ENCODE measurements at places on chromosomes 5 and 9.
A peak's percentile ranks its signal among the peaks of the same experiment; 100 is the strongest.

GRCh38 chr5:143373076-143373475, 30.4 kb downstream of the NR3C1 start:
- no peak for DNase-seq

DNA sequence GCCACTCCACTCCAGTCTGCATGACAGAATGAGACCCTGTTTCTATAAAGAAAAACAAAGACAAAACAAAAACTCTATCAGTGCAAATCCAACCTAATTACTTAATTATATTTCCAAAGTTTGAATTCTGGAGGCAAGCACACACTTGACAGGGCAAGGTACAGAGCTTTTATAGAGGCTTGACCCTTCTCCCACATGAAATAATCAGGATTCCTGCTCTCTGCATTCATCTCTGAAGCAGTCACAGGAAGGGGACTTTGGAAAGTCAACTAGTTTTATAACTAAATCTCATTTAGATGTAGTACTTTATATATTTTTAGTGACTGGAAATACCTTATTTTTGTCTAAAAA, 91.9 kb upstream of the CHD1 start:
- no peak for DNase-seq

GRCh38 chr5:58505502-58505901, 14.3 kb downstream of the GAPT start:
- DNase-seq, result no peak

- DNase-seq, result no peak
Observed at GRCh38 chr9:79824265-79824664, 252.5 kb downstream of the TLE4 start.

GRCh38 chr5:90233476-90233875, 176.1 kb downstream of the CETN3 start:
- no peak for DNase-seq

DNA sequence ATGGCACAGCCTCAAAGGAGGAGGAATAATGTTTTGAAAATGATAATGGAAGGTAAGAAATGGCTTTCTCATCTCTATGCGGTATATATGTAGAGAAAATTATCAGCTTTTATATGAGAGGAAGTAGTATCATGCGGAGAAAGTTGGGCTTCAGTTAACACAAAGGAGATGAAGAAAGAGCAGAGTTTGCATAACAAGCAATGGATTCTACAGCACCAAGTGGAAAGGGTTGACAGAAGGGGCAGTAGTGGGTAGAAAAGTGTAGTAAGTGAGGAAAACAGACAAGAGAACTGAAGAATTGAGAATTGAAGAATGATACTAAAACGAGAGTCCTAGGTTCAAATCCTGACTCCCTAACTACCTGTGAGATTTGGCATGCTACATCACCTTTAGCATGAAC, 51.0 kb downstream of the GNG10 start:
- no peak for DNase-seq

- DNase-seq, result no peak
Observed at GRCh38 chr5:63456279-63456678, 506.0 kb downstream of the HTR1A start.

GRCh38 chr5:103475629-103476240, 86.9 kb downstream of the NUDT12 start:
- DNase-seq, result peak; percentile 62

DNA sequence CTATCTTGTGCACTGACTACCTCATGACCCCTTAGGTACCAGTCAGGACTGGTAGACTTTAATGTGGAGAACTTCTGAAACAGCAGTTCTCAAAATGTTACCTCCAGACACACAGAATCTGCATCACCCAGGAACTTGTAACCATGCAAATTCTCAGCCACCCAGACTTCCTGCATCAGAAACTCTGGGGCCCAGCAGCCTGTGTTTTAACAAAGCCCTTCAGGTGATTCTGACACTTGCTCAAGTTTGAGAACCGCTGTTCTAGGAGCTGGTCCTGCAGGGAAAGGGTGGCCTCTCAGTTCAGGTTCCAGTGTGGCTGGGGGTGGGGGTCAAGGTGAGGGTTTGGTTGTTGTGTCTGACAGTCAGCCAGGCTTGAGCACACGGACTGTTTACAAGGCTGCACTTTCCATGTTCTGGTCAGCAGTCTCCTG, 28.4 kb downstream of the ZFP62 start:
- DNase-seq, result no peak

GRCh38 chr9:110502842-110503241, 76.7 kb downstream of the SVEP1 start:
- no peak for DNase-seq

DNA sequence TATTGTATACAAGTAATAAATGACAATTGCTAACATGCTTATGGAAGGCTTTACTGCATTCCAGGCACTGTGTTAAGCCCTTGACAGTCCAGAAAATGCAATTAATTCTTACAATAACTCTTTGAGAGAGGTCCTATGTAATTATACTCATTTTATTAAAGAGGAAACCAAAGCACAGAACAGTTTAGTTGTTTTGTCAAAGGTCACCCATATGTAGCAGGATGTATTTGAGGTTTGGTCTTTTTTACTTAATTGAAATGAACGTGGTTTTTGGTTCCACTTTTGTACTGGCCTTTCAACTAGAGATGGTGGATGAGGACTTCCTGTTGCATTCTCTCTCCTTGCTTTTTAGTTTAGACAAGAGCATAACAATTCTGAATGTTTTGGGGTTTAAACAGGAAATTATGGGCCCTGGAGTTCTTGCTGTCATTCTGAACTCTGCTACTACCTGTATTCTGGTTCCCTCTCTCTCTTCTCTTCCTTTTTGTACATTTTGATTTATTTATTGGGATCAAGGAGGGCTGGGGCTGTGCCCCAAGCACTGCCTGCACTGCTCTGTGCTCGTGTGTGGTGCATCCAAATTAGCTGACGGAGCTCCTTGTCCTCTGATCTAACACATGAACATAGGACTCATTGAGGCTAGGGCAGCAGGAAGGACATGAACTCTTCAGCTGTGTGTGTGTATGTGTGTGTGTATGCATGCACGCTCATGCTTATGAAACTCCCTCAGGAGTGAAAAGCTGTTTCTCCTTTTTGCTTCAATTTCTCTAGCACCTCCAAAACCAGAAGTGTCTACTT, 47.4 kb downstream of the SLC28A3 start:
- DNase-seq, result no peak

Measured in T47D (cell line).